ENCODE measurements at places on chromosomes 12 and 14.

DNA sequence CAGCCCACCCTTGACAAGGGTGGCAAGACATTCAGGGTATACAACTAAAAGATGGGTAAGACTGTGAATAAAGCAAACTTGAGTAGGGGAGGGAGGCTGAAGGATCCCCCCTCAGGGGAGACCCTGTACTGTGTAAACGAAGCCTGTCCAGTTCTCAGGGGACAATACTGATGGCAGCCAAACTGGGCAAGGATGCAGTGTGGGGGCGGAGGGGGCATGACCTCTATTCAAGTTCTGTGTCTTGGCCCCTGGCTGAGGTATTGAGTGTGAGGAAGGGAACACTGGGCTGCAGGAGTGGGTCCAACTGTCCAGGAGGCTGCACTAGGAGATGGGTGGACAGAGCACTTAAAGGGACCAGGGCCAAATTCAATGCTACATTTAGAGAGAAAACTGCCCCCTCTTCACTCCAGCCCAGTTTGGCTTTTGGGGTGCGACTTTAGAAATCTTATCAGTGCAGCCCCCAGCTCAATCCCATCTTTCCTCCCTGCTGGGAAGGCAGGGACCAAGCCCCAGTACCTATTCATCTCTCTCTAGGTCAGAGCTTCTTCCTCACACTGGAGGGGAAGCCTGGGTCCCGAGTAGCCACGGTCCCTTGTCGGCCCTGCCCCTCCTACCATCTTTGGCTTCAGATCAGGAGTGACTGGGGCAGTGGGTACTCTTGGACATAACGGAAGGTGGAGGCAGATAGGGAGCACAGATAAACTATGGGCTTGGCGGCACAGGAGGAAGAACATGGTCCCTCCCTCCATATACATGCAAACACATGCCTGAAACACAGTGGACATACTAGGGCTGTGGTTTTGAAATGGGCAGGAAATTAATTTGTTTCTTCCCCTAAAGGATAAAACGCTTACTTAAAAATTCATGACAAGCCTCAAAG is 11.8 kb downstream of the SLC39A5 start:
- no peak for DNase-seq

GRCh38 chr12:52169886-52170285 is 21.9 kb downstream of the KRT80 start:
- DNase-seq = no peak

DNA sequence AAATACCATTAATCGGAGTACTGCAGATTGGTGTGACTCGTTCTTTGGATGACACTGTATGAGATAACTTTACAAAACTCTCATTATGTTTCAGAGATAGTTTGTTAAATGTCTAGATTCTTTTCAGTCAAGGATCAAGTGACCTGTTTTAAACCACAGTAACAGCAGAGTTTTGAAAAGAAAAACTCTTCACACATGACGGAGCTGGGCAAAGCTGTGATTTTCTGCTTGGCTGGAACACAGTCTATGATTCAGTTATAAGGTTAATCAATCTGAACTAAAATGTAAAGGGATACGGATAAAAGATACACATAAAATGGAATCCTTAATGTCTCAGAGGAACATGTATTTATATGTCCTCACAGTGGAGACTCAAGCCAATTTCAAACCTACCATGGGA is 573.2 kb downstream of the PRKD1 start:
- peak; percentile 14 for DNase-seq

- DNase-seq = no peak
Observed at GRCh38 chr12:21604245-21605101, at the start of gene GYS2. TSS of gene GYS2 (minus strand) at chr12:21604847. CDS start at chr12:21604592, 255 bp downstream.

DNA sequence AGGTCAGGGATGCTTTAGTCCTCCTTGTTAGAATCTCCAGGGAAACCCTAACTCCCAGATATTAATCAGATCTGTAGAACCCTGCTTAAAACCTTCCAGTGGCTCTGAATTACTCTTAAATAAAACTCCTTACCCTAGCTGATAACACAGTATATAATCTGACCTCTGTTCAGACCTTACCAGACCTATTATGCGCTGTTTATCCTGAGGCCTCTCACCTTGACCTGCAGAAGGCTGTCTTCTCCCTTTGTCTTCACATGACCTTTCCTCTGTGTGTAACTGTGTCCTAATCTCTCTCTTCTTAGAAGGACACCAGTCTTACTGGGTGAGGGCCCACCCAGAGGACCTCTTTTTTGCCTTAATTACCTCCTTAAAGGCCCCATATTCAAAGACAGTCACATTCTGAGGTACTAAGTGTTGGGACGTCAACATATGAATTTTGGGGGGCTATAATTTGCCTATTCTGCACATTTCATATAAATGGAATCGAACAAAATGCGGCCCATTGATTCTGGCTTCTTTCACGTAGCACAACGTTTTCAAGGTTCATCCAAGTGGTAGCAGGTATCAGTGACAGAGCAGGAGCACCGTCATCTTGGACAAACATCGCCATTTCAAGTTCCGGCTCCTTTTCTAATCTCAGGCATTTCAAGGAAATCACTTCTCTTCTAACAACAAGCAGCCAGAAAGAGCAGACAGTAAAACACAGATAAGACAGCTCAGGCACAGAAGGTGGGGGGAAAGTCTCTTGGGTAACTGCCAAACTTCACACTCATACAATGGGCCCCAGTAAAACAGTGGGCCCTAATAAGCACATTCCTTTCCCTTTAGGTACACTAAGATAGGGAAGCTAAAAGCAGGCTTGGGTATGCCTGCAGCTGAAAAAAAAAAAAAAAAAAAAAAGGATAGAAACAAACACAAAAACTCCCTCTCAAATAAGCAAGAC is 200.2 kb upstream of the NUDT4 start:
- no peak for DNase-seq

DNA sequence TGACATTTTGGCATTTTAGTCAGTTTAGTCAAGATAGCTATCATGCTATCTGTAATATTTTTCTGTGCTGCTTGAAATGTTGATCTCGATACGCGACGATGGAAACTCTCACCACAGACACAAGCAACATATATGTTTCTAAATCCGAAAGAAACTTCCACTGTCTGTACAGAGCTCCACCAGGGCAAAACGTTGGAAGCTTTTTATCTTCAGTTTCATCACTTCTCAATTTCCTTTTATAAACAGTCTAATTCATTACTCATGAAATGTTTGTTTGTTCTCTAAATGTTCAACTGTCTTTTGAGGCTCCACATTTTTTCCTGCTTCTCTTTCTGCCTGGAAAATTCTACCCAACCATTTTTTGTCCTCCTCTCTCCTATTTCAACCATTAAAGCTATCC is 737.6 kb downstream of the SLC16A7 start:
- no peak for DNase-seq

- DNase-seq = no peak
Observed at GRCh38 chr14:81638656-81639280, 105.1 kb upstream of the SEL1L start.

GRCh38 chr14:36647417-36647823 is 14.2 kb upstream of the PAX9 start:
- no peak for DNase-seq

DNA sequence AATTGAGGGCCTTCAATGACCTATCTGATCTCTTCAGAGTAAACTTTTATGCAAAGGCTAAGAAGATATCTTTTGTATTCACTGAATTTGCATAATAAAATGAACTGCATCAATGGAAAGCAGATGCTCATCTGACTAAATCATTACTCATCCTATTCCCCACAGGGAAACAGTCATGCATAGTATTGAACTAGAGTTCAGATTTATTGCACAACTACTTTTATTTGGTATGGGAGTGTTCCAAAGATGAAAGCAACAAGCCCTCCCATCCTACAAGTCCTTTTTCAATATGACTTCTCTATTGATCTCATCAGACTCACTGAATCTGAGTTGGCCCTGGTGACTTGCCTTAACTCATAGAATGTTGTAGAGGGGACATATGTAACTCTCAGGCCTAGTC is 159.8 kb downstream of the KITLG start:
- DNase-seq = peak; percentile 55

GRCh38 chr12:52845946-52846345 is 2.8 kb downstream of the KRT78 start:
- no peak for DNase-seq

DNA sequence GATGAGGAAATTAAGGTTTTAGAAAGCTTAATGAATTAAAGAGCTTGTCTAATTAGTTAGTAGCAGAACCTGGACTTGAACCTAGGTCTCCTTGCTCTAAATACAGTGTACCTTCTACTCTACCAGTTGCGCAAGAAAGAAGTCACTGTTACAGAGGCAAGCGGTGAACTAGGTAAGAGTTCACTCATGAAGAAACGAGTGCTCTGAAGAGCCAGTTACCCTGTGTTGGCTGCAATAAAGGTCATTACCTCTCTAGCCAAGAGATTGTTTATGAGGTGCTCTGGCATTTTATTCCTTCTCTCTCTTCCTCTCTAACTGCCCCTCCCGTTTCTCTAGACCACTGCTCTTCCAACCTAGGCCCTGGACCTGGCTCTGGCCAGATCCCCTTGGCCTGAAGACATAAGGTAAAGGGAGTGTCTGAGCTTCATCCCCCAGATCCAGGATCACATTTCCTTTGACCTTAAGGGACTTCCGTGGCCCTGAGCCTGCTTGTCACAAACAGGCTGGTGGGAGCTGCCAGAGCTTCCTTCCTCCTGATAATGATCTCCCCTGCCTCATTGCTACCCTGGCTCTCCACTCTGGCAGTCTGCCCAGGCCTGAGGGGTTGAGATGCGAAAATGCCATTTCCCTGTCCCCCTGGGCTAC is 1.9 kb downstream of the RNASE7 start:
- DNase-seq = no peak

GRCh38 chr14:24053548-24054323 is 1.9 kb downstream of the CARMIL3 start:
- DNase-seq = no peak

DNA sequence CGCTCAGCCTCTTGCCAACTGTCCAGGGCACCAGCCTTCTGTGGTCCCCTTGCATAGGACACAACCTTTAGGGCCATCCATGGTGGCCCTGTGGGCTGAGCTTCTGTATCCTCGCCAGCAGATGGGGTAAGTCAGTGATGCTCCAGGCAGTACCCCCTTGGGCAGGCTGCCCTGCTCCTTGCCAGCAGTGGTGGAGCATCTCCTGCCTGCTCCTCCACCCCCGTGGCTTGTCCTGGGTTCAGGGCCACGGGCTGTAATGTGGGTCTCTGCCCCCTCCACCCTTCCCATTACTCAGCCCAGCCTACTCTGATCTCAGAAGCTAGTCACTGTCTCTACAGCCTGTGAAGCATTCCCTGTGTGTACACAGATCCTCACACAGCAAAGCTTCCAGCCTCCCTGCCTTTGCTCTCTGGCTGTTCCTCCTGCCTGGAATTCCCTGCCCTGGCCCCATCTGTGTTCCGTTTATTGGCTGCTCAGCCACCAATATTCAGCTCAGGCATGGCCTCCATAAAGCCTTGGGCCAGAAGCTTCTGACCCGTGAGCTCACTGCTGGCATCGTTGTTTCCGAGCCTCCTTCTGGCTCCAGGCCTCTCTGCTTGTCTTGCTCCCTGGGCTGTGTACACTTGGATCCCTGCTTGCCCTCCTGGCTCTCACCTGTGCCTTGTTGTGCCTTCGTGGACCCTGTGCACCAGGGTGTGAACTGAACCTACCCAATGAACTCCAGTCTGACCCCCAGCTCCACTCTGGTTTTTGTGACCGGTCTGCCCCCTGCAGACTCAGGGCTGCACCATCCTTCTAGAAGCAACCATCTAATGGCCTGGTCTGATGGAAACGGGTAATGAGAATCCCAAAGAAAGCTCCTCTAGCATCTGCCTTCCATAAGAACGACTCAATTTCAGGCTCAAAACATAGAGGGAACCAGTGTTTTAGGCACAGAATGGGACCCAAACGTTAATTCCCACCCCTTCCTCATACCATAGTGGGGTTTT is 177.0 kb upstream of the PRMT8 start:
- DNase-seq = no peak

DNA sequence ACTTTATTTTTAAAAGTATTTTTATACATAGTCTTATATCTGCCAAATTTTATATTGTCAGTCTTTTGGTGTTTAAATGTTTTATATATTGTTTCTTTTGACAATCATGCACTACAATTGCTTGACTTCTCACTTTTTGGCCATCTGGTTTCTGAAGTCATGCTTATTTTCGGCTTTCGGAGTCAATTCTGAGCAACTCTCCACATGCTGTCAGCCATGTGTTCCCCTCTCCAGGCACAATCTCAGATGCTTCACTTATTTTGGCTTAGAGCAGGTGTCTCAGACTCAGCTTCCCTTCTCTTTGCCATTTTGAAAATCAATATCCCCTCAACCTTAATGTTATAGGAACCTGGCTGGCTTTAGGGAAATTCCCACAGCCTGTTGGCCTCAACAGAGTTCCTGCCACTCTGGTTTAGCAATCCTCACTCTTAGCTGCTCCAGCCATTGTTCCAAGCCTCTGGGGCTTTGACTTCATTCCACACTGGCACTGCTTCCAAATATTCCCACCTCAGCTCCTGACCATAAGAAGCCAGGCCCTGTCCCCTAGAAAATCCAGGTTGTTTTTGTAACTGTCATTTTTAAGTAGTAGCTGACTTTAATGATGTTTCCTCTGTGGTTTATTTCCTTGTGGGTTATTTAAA is 125.5 kb upstream of the FAR2 start:
- DNase-seq = no peak

GRCh38 chr12:108744021-108744897 is 12.9 kb upstream of the CORO1C start:
- DNase-seq = no peak

- no peak for DNase-seq
Observed at GRCh38 chr12:115421796-115422709, 738.1 kb upstream of the TBX3 start.

DNA sequence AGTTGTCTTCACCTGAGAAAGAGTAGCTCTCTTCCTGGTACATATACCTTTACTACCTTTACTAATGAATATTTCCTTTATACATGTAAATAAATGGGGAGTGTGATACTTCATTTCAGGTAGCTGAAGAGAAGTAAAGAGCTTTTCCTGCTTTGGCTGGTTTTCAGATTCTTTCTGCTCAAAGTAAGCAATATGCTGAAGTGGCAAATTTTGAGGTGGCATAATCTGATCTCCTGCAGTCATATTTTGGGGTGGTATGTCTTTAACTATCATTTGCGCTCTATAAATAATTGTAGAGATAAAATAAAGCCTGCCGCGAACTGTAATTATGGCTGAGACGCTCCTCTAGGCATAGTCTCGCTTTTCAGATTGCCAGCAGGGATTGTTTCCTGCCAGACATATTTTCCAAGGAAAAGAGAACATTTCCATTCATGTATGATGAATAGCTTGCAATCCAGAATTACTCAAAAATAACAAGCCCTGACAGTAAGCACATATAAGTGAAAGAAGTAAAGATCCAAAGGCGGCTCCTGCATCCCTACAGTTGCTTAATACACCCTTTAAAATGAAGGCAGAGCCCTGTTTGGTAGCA is 200.7 kb downstream of the C12orf50 start:
- no peak for DNase-seq

DNA sequence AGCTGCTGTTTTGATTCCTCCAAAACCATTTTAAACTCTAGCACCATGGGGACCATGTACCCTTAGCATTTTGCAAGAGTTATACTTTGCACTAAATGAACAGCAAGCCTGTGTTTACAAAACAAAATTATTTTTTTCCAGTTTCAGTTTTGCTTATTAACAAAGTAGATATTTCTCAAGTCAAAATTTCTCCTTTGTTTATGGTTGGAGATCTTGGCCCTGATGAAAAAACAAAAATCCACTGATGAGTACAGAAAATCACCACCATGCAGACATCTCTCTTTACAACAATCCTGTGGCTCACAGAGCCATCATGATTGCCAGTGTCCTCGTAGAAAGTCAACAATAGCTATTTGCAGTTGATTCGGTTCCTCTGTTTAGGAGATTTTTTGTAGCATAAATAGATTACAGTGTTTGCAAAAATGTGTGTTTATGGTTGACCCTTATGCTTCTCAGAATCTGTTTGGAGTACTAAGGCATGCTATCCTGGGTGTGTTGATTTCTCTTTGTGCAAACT is 201.1 kb upstream of the NUDT4 start:
- DNase-seq = no peak

- DNase-seq = no peak
Observed at GRCh38 chr12:106333010-106333409, 24.5 kb upstream of the POLR3B start.

Measured in RCC 7860 (cell line).